NCI-H524 (cell line): ENCODE measurements at places on chromosomes 3 and 15.

GRCh38 chr15:69482686-69483256 is 30.2 kb downstream of the RPLP1 start:
- no peak for DNase-seq

- DNase-seq, result no peak
Measured at GRCh38 chr3:19559724-19560442, 374.1 kb downstream of the EFHB start.

DNA sequence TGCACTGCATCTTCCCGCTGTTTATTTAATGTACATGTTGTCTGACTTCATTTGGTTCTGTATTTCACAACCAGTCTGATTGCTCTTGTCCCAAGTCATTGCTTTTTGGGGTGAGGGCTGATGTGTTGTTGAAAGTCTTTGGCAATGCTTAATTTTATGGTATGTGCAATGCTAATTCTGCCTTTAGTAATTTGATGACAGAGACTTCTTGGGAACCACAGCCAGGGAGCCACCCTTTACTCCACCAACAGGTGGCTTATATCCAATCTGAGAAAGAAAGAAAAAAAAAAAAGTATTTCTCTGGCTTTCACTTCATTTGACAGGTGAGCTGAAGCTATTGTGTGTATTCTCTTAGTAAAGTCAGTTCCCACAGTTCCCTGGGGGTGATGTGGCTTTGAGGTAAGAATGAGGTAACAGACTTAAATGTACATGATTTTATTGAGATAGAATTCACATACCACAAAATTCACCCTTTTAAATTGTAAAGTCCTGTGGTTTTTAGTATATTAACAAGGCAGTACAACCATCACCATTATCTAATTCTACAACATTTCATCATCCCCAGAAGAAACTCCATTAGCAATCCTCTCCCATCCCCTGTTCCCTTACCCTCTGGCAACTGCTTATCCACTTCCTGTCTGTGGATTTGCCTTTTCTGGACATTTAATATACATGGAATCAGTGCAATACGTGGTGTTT is 97.3 kb downstream of the SLCO3A1 start:
- no peak for DNase-seq

GRCh38 chr3:16103472-16103871 is 71.0 kb upstream of the GALNT15 start:
- DNase-seq, result peak; percentile 50

GRCh38 chr15:41575282-41575681 is 16.3 kb downstream of the TYRO3 start:
- no peak for DNase-seq

DNA sequence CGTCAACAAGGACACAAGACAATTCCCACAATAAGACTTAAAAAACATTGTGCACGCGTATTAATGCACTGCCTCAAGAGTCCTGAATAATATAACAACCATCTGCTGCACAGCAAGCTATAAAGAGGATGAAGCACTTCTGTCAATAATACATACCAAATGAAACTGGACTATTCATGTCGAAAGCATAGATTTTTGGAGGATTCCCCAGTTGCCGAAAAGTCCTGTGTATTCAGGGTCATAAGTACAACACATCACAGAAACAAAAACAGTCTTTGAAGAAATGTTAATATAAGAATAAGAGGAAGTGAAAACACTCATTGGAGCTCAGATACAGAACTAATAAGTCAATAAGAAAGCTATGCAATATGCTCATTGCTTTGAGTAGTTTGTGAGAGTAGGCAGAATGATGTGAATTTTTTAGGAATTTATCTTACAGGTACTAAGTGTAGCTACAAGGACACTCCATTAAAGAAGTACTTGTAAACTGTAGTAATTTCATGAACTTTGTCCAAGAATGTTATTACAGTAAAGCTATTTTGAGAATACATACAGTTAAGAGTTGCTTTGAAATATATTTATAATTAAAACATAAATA is 31.6 kb downstream of the CBLB start:
- peak; percentile 79 for DNase-seq

DNA sequence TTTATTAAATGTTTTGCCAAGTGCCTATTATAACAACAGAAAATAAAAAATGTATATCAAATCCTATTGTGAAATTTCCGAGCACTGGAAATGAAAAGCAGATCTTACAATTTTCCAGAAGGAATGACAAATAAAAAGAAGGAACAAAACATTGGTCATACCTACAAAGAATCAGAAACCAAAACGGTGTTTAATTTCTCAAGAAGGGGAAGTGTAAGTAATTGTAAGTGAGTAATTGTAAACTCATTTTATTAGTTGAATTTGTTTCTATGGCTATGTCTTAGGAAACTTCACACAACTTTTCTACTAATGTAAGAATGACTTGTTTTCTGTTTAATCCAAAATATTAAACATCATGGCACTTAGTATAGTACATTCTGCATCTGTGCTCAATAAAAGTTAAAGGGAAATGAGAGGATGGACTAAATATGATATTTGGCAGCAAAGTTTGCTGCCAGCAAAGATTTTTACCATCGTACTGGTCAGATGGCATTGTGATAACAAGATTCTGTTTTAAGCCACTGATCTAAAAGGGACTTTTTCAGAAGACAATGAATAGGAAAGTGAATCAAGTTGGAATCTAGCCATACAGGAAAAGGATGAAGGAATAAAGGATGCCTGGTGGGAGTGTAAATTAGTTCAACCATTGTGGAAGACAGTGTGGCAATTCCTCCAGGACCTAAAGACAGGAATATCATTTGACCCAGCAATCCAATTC is 232.4 kb downstream of the NFKBIZ start:
- DNase-seq, result no peak

- no peak for DNase-seq
Measured at GRCh38 chr3:161946443-161946960, 449.9 kb downstream of the OTOL1 start.

GRCh38 chr15:31467361-31467760 is 140.7 kb downstream of the KLF13 start:
- DNase-seq, result no peak

DNA sequence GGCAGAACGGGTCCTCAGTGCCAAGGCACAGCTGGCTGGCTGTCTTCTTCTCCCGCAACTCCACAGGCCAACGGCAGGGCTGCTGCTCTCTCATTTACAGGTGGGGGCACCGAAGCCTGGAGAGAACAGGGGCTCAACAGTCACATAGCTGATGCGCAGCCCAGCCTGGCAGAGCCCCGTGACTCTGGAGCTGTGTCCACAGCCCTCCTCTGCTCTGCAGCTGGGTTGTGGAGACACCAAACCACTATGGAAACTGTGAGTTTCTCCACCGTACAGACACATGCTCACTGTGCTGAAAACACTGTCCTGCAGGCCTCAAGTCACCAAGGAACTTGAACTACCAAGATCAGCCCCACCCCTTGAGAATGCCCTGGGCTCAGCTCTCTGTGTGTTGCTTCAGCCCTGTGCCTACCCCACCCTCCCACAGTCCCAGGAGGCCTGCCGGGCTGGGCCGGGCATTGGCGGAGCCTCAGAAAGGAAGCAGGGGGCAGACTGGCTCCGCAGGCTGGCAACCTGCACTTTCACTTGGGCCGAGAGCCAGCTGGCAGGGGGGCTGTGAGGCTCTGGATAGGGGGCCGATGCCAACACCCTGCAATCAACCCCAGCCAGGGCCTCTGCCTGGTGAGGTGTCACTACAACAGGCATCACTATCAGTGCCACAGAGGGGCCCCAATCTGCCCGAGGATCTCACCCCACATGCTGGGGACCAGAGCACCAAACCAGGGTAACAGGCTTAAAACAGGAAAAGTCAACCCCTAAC is 113.7 kb upstream of the RPL32 start:
- no peak for DNase-seq

DNA sequence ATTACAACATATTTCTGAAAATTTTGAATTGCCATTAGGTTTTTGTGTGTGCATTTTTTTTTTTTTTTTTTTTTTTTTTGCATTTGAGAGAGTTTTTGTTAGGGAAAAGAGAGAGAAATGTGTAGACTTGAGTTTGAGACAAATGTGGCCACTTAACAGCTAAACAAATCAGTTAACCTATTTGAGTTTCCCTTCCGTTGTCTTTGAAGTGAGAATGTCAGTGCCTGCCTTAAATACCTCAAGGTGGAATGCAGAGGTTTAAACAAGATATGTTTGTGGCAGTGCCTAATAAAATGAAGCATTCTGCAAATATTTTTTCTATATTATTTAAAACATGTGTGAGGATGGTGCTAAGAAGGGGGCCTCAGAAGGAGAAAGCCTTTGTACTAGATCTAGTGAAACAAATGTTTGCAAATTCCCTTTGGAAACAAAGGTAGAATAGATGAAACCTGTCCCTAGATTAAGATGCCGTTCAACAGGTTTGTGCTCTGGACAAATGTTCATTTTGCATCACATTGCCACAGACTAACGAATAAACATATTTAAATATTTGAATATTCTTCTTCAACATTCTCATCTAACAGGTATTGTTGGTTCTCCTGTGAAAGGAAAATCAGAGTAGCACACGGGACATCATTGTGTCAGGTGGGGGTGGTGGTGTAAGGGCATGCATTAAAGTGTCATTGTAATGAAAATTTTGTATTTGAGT is 80.7 kb downstream of the SATB1 start:
- DNase-seq, result no peak

DNA sequence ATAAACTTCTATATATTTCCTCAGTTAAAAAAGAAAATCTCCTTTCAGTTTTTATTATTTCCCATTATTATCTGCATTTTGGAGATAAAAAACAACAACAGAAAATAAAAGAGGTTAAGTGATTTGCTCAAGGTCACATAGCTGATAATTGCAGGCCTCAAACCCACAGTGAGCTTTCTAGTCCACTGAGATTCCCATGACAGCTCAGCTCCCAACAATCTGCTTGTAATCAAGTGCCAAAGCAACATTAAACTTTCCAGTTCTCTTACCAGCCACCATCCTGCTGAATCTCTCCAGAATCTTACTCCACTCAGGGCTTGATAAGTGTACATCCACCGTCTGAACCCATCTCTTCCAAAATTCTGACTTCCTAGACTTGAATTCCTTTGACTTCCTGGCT is 318.2 kb upstream of the SEMA6D start:
- DNase-seq, result no peak

DNA sequence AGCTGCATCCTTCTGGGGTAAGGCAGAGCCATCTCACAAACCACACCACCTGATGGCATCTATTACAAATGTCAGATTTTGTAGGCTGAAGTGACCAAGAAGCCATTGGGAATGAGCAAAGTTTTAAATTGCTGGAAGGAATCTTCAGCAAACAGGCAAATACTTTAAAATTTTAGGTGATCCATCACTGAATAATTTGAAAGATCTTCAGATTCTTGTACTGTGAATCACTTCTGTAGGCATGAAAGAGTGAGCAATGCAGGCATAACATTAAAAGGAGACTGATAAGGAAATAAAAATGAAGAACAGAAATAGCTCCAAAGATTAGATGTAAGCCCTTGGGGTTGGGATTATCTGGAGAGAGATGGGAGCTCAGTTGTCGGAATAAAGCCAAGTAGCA is 36.0 kb upstream of the ALDH1L1 start:
- no peak for DNase-seq

DNA sequence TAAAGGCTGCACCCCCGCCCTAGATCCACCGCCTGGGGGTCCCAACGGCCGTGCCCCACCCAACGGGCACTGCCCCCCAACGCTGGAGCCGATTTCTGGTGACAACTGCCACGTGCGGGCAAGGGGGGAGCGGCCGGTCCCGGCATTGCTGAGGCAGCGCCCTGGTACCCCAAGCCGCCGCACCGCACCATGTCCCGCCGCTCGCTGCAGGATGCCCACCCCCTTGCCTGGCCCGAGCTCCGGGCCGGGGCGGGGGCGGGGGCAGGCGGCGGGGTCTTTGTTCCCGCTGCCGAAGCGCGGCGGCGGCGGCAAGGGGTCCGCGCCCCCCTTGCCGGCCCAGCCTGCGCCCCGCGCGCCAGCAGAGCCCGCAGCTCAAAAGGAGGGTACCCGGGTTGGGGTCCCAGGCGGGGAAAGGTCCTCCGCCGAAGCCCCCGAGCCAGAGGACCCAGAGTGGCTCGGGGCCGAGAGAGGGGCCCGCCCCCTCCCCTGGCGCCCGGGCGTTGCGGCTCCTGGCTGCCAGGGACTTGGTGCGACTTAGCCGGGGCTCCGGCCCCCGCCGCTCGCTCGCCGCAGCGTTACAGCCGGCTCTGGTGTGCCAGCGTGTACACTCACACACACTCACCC is 678 bp downstream of the SEMA7A start:
- no peak for DNase-seq

DNA sequence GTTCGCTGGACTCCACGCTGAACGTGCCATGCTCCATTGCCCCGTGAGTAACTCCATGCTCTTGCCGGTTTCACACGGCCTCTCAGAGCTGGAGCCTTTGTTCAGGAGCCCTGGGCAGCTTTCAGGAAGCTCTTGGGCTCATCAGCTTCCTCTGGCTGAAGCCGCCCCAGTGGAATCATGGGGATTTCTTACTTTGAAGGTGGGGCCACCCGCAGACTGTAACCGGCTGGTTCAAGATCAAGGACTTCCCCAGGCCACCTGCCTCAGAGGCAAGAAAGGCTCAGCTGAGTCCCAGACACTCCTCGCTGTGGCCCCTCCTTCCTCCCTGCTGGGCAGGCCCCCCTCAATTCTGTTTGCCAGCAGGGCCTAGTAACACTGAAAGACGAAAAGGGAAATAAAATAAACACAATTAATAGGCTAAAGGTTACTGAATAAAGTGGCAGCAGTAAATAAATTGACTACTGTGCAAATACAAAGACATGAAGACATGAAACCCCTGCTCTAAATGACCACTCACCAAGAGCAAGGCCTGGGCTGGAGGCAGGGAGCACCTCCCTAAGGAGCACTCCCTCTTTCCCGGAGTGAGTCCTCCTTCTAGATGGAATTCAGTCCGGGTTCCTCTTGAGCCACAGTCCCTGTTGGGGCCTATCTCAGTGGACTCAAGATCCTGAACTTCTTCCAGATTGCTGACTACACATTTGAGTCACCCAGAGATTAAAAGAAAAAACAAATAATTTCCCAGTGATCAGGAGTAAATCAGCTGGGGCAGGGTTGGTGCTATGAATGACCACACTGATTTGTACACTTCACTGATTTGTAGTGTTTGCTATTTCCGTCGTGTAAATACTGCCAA is 51.0 kb downstream of the ZDHHC19 start:
- DNase-seq, result peak; percentile 67

DNA sequence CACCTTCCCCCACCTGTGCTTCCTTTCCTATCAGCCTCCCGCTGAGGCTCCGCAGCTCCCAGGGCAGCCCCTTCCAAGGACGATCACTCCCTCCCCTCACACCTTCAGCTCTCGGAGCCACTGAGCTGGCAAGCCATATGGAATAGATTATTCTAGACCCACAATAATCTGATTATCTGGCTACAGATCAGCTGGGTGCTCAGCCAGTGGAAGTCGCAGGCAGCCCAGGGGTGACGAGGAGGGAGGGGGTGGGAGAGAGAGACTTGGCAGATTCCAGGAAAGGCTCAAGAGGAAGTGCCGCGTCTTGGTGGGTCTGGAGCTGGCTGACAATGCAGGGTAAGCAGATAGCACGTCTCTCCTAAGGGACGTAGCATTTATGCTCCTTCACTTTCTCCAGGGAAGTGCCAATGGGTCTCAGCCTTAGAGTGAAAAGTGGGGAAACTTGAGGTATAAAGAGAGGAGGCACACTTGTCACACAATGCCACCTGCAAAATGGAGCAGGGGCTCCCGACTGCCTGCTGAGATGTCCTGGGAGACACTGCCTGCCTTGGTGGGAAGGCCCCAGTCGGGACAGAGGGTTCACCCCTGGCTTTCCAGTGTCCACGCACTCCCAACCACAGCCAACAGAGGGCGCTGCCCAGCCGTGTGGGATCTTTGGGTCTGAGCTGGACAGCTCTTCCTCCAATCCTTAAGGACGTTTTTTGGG is 9.4 kb upstream of the MESP1 start:
- peak; percentile 82 for DNase-seq

- no peak for DNase-seq
Measured at GRCh38 chr3:107206945-107207344, 170.3 kb upstream of the CCDC54 start.

GRCh38 chr15:50051811-50052419 is 67.1 kb downstream of the ATP8B4 start:
- DNase-seq, result peak; percentile 50
